Inflammatory macrophage (primary cell): ENCODE measurements at places on chromosomes 12 and 14.

- peak; percentile 58 for DNase-seq
These were observed 46.0 kb downstream of the MYO1H start for GRCh38 chr12:109393437-109394345.

GRCh38 chr12:91835693-91836092 lies 310.0 kb downstream of the BTG1 start:
- no peak for DNase-seq

GRCh38 chr14:37585101-37585511 lies 9.9 kb downstream of the FOXA1 start:
- no peak for DNase-seq

GRCh38 chr12:21502164-21502496 lies 541 bp downstream of the GOLT1B start:
- peak; percentile 41 for DNase-seq

GRCh38 chr12:12403264-12404248 lies 46.7 kb downstream of the BORCS5 start:
- DNase-seq = peak; percentile 37

DNA sequence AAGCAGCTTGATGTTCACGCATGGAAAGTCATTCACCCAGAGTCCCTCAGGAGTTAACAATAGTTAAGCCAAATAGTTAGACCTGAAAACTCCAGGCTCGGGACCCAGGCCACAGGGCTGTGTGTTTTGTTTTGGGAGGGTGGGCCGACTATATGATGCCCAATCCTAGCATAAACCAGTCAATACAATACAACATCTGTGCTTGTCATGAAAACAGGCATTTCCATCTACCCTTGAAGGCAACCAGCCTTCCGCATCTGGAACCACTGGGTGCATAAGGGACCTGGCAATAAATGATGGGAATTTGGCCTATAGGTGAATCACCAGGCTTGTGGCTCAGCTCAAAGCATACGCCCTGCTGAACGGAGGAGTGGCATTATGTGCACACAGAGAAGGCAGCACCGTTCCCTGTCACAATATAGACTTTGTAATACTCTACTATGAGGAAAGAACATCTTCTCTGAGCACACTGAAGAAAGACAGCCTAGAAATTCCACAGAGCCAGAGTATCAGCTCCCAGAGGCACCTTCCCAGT lies 91.0 kb upstream of the FOXN3 start:
- no peak for DNase-seq

GRCh38 chr12:114779186-114779585 lies 95.2 kb upstream of the TBX3 start:
- DNase-seq = no peak

GRCh38 chr12:54390668-54391551 lies 6.4 kb upstream of the ZNF385A start:
- DNase-seq = no peak

- DNase-seq = peak; percentile 35
These were observed 182.5 kb downstream of the PHETA1 start for GRCh38 chr12:111186347-111186746.

DNA sequence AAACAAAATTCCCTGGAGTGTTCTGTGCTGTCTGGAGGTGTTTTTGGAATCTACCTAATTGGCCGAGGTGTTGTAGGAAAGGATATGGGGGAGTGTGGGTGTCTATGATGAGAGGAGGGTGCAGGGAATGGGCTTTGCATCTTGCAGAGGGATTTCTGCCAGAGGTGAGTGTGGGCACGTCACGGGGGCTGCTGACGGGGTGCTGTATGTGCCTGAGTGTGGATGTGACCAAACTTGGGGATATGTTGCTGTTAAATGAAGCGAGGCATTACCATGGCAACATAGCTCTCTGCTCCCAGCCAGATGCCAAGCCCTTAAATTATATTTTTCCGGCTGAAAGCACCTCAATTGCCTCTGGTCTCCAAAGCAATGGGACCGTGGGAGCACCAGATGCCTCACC lies 44.3 kb upstream of the SPTLC2 start:
- no peak for DNase-seq

DNA sequence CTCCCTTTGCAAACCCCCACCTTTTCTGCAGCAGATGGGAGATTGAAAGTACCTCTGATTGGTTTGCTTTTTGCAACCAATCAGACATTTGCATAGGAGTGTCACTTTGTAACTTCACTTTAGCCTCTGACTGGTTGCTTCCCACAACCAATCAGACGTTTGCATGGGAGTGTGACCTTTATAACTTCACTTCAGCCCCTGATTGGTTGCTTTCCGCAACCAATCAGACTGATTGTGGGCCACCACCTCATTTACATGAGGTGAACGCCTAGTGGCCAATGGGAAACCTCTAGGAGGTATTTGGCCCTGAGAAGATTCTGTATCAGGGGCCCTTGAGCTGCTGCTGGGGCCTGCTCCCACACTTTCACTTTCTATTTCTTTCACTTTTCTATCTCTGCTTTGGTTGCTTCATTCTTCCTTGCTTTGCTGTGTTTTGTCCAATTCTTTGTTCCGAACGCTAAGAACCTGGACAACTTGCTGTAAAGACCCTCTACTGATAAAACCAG lies 106.0 kb upstream of the PRICKLE1 start:
- DNase-seq = no peak

GRCh38 chr12:120012067-120012621 lies 23.1 kb downstream of the BICDL1 start:
- no peak for DNase-seq

- no peak for DNase-seq
These were observed 202.0 kb upstream of the AMIGO2 start for GRCh38 chr12:47281667-47282171.

DNA sequence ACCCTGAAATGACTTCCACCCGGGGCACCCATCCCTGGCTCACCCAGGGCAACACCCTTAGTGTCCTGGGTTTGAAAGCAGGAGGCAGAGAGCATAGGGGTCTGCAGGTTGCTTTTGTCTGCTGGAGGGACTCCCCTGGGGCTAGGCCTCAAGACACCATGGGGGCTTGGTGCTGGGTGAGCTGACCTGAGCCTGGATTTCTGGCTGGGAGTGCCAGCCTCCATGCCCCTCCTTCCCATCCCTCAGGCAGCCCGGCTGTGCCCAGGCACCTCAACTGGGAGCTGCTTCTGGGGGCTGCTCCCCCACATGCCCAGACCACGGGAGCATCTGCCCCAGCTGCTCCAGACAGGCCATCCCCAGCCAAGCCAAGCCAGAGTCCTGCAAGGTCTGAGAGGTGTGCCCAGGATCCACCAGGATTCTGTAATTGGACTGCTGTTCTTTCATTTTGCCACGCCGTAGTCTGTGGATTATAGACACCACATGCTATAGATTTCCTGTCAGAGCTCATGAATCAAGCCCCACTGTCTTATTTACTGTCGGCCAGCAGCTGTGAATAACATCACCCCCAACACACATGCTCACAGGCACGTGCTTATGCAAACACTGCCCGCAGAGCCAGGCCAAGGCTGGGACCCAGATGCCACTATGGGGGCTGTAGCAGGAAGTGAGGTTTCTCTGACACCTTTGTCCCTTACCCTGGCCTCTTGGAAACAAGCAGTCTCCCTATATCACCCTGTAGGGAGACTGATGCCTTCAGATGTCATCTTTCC lies 29.4 kb upstream of the ESRRB start:
- DNase-seq = no peak

- DNase-seq = no peak
These were observed 27.5 kb upstream of the HNF1A start for GRCh38 chr12:120950807-120951206.

DNA sequence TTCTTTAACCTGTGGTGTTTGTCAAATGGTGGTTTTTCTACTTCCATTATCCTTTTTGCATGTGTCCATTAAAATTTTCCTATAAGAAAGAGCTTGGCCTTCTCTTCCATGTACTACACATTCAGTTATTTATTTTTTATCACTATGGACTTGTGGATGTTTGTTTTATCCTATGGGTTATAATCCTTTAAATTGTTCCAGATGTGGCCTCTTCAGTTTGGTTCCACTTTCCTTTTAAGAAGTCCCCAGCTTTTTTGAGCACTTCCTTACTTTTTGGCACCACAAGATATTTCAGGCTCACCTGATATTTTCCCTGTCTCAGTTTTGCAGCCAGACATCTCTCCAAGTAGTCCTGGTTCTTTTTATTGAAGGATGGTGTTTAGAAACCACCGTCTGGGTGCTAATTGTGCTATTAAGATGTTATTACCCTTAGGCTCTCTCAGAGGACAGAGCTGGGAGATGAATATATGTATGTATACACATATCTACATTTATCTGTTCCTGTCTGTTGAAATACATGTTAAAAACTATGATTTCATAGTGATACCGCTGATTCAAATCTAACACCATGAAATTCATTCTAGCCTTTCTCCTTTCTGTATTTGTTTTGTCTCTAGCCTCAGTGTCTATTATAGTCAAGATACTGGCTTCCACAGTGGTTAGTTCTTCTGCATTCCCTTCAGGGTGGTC lies 408.5 kb upstream of the RGS6 start:
- DNase-seq = no peak

DNA sequence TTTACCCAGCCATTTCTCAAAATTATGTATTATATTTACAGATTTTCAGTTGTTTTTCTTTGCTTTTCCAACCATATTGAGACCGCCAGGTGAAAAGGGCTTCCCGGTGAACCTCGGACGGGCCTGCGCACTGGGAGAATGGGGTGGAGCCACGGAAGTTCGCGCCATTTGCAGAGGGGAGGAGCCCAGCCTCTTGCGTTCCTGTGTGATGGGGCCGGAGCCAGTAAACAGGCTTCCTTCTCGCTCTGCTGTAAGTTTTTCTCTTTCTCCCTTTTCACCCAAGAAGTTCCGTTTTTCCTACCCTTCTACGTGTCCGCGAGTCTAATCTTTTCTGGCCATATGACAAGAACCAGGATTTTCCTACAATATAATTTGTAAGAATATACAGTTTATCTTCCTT lies 1108.8 kb upstream of the SEL1L start:
- DNase-seq = no peak

GRCh38 chr12:96078231-96079135 lies 43.1 kb upstream of the LTA4H start:
- DNase-seq = no peak

- DNase-seq = no peak
These were observed 612.3 kb downstream of the SOX5 start for GRCh38 chr12:23337213-23337612.

DNA sequence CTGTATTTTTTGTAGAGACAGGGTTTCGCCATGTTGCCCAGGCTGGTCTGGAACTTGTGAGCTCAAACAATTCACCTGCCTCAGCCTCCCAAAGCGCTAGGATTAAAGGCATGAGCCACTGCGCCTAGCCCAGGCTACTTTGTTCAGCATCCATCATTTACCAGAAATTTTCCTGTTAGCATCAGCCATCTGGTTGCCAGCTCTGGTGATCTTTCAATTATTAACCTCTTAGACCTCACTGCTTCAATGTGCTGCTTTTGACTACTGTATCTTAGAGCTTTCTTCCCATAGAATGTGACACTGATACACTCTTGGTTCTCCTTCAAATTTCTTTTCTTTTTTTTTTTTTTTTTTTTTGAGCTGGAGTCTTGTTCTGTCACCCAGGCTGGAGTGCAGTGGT lies 5.4 kb upstream of the AMHR2 start:
- no peak for DNase-seq

GRCh38 chr12:129670256-129670920 lies 233.4 kb downstream of the TMEM132D start:
- DNase-seq = no peak

DNA sequence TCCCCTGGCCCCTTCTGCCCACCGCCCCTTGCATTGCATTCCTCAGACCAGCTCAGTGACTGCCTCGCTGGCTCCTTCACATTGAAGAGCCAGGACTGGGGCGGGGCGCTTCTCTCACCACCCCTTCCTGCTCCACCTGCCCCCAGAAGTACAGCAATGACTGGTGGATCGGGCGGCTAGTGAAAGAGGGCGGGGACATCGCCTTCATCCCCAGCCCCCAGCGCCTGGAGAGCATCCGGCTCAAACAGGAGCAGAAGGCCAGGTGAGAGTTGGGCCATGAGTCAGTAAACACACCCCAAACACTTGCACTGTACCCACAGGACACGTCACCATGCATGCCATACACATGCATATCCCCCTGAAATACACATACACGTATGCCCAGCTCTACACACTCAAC lies 5.8 kb downstream of the CACNB3 start:
- DNase-seq = no peak
